ENCODE measurements at places on chromosomes 6 and 20. TPM values are rescaled to one million over a fixed set of nuclear protein-coding genes. Genes with fewer than 3 reads are reported as not detected.
A peak's percentile ranks its signal among the peaks of the same experiment; 100 is the strongest.

The EYA4 gene
- total RNA-seq = 0.26 TPM

The SLC22A2 gene
- total RNA-seq = 0.88 TPM

The LINC00237 gene
- total RNA-seq = not detected

The CFAP61 gene
- 0.64 TPM for total RNA-seq

The PRL gene
- not detected for total RNA-seq

The VTA1 gene
- 73.5 TPM for total RNA-seq

The TSHZ2 gene
- 0.07 TPM for total RNA-seq

The DYNLT1 gene
- 148 TPM for total RNA-seq

The HACE1 gene
- total RNA-seq = 17.7 TPM

The CRISP3 gene
- total RNA-seq = not detected

The APMAP gene
- 58.4 TPM for total RNA-seq

The C20orf202 gene
- not detected for total RNA-seq

The TUBB1 gene
- total RNA-seq = not detected

The POFUT1 gene
- total RNA-seq = 44.3 TPM

- no peak overlapping the region for H3K4me3 ChIP-seq
- H3K36me3 ChIP-seq = no peaks in the 10 kb centered on the region
- H3K27ac ChIP-seq = no peak overlapping the region
- H3K27me3 ChIP-seq = no peaks in the 10 kb centered on the region
- H3K4me1 ChIP-seq = no peaks in the 10 kb centered on the region
- DNase-seq = peak; percentile 31
These were observed 88.2 kb downstream of the FOXF2 start for GRCh38 chr6:1477432-1478090.

GRCh38 chr6:40881501-40881900, 157.5 kb downstream of the UNC5CL start:
- DNase-seq = no peak
- no peak overlapping the region for H3K27ac ChIP-seq
- no peaks in the 10 kb centered on the region for H3K36me3 ChIP-seq
- H3K4me1 ChIP-seq = no peaks in the 10 kb centered on the region
- no peaks in the 10 kb centered on the region for H3K27me3 ChIP-seq

GRCh38 chr6:104621396-104621795, 238.3 kb downstream of the HACE1 start:
- no peaks in the 10 kb centered on the region for H3K36me3 ChIP-seq
- no peaks in the 10 kb centered on the region for H3K4me1 ChIP-seq
- H3K27me3 ChIP-seq = peaks cover 16% of the 10 kb centered on the region
- H3K27ac ChIP-seq = no peak overlapping the region
- H3K4me3 ChIP-seq = no peak overlapping the region

DNA sequence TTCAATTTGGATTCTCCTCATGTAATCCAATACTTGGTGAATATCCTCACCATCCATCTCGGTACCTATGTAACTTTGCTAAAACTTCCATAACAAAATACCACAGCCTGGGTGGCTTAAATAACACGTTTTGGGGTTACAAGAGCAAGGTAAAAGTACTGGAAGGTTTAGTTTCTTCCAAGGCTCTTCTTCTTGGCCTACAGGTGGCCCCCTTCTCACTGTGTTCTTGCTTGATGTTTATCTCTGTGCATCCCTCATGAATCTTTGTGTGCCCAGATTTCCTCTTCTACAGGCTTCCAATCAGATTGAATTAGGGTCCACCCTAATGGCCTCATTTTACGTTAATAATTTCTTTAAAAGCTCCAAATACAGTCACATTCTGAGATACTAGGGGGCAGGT, 163.3 kb upstream of the HCRTR2 start:
- no peak overlapping the region for H3K4me3 ChIP-seq
- H3K27ac ChIP-seq = no peak overlapping the region
- H3K36me3 ChIP-seq = no peaks in the 10 kb centered on the region
- H3K4me1 ChIP-seq = no peaks in the 10 kb centered on the region
- H3K27me3 ChIP-seq = no peaks in the 10 kb centered on the region

- no peak overlapping the region for H3K4me3 ChIP-seq
- no peaks in the 10 kb centered on the region for H3K4me1 ChIP-seq
These were observed 192.0 kb upstream of the PDE10A start for GRCh38 chr6:165854863-165855593.

DNA sequence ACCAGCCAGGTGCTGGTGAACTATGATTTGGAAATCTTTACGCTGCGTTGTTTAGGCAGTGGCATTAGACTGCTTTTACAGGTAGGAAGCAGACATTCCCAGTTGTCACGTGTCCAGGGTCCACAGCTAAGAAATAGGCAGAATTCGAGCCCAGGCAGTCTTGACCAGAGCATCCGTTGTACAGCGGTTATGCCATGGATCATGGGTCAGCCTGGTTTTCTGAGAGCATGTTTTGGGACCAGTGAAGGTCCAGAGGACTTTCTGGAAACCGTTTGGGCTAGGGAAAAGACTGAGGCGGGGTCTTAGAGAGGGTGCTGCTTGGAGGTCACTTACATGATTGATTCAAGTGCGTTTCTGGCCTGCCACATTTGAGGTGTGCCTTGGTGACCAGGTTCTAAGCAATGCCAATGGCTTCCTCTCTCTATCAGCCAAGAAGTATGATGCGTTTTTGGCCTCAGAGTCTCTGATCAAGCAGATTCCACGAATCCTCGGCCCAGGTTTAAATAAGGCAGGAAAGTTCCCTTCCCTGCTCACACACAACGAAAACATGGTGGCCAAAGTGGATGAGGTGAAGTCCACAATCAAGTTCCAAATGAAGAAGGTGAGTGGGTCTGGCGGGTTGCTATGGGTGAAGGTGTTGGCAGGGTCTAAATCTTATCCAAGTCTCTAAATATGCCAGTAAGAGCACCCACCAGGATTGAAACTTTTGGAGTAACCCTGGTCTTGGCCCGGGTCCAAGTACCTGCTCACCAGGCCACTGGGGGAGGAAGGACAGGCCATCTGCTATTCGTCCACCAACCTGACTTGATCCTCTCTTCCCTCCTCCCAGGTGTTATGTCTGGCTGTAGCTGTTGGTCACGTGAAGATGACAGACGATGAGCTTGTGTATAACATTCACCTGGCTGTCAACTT, 1.8 kb downstream of the RPL10A start:
- H3K4me1 ChIP-seq = peaks cover 3% of the 10 kb centered on the region
- H3K36me3 ChIP-seq = peaks cover 61% of the 10 kb centered on the region
- H3K27me3 ChIP-seq = no peaks in the 10 kb centered on the region

- H3K27ac ChIP-seq = peak overlapping the region; percentile 66
- H3K27me3 ChIP-seq = no peaks in the 10 kb centered on the region
- H3K4me1 ChIP-seq = peaks cover 5% of the 10 kb centered on the region
- no peaks in the 10 kb centered on the region for H3K36me3 ChIP-seq
- DNase-seq = peak; percentile 71
- no peak overlapping the region for H3K4me3 ChIP-seq
These were observed 702.7 kb downstream of the MAFB start for GRCh38 chr20:39986173-39986904.

DNA sequence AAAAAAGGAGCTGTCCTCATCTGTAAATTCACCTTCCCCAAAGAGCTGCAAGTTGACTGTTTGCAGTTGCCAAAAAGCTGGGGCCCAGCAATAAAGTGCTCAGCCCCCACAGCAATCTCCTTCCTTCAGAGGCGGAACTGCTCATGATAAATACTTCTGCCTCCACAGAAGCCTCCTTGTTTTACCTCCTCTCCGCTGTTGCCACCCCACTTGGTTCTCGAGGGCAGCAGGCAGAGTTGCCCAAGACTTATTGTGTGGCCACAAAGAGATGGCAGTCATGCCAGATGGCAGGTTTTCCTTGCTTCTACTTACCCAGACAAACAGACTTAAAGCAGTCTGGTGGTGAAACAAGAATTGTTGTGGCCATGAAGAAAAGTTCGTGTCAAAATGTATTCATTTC, 66.3 kb downstream of the SLX4IP start:
- H3K27me3 ChIP-seq = no peaks in the 10 kb centered on the region
- H3K4me1 ChIP-seq = no peaks in the 10 kb centered on the region
- H3K36me3 ChIP-seq = no peaks in the 10 kb centered on the region
- H3K4me3 ChIP-seq = no peak overlapping the region

- no peaks in the 10 kb centered on the region for H3K36me3 ChIP-seq
- no peaks in the 10 kb centered on the region for H3K27me3 ChIP-seq
- no peak for DNase-seq
- no peak overlapping the region for H3K27ac ChIP-seq
- no peak overlapping the region for H3K4me3 ChIP-seq
These were observed 71.4 kb downstream of the FOXA2 start for GRCh38 chr20:22512911-22513489.

GRCh38 chr20:49245921-49246740, 26.9 kb downstream of the DDX27 start:
- H3K4me3 ChIP-seq = no peak overlapping the region
- no peaks in the 10 kb centered on the region for H3K27me3 ChIP-seq
- peaks cover 96% of the 10 kb centered on the region for H3K36me3 ChIP-seq
- peak; percentile 72 for DNase-seq
- peak overlapping the region; percentile 19 for H3K27ac ChIP-seq

DNA sequence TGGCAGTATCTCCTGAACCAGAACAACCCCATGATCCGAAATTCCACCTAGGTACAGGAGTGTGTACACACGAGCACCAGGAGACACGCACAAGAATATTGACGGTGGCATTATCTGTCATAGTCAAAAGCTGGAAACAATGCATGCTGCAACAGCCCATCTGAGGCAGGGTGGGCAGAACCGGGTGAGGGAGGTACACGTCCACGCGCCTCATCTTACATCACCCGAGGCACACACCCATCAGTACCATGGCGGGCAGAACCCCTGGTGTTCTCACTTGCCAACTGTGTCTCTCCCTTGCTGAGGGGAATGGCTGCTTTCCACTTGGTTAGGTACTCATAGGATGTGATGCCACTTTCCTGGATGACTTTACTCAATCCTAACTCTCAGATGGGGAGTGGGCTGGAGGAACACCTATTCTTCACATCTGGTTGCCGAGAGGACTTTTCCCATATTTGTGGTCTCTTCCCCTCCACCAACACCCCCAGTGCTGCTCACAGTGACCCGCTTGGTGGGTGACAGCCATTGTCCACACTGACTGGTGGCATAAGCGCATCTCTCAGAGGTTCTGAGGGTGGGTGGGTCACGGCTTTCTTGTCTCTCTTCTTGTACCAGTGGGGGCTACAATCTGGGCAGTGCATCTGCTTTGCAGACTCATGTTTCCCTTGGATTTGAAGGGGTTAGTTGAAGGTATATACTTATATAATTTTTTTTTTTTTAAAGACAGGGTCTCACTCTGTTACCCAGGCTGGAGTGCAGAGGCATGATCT, 13.5 kb downstream of the PPP1R3G start:
- no peaks in the 10 kb centered on the region for H3K36me3 ChIP-seq
- no peaks in the 10 kb centered on the region for H3K4me1 ChIP-seq
- no peak overlapping the region for H3K27ac ChIP-seq
- H3K4me3 ChIP-seq = no peak overlapping the region
- DNase-seq = no peak

DNA sequence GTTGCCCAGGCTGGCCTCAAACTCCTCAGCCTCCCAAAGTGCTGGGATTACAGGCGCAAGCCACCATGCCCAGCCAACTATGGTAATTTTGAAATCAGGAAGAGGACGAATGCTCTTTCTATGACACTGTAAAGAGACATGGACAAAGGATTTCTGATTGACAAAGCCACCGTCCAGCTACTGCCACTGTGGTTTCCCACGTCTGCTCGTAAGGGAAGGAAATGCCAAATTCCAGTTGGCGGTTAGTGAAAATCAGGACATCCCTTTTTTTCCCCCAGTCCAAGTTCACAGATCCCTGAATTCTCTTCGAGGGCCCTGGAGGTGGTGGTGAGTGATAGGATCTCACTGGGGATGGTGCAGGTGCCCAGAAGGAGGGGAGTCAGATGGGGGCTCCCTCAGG, 31.2 kb downstream of the SNAI1 start:
- H3K4me1 ChIP-seq = peaks cover 19% of the 10 kb centered on the region
- no peak overlapping the region for H3K4me3 ChIP-seq
- H3K27me3 ChIP-seq = peaks cover 6% of the 10 kb centered on the region
- no peaks in the 10 kb centered on the region for H3K36me3 ChIP-seq
- H3K27ac ChIP-seq = no peak overlapping the region

- H3K36me3 ChIP-seq = peaks cover 7% of the 10 kb centered on the region
- no peak for DNase-seq
- no peak overlapping the region for H3K4me3 ChIP-seq
- H3K4me1 ChIP-seq = no peaks in the 10 kb centered on the region
- H3K27ac ChIP-seq = no peak overlapping the region
These were observed 7.8 kb downstream of the MAP3K7 start for GRCh38 chr6:90578894-90579549.

- H3K4me3 ChIP-seq = no peak overlapping the region
- H3K4me1 ChIP-seq = no peaks in the 10 kb centered on the region
- H3K36me3 ChIP-seq = no peaks in the 10 kb centered on the region
- no peak overlapping the region for H3K27ac ChIP-seq
- DNase-seq = no peak
- H3K27me3 ChIP-seq = no peaks in the 10 kb centered on the region
These were observed 24.2 kb upstream of the LAMP5 start for GRCh38 chr20:9490161-9490560.

DNA sequence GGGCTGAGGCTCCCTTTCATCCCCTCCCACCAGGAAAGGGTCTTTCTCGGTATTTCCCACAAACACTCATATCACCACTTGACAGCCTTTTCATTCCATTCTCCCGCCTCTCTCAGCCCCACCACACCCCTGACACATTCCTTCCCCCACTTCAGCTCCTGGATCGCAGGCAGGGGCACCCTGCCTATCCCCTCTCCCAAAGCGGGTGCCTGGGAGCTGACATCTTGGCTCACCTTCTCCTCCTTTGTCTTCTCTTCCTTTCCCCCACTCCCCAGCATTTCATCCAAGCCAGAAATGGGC, 10.2 kb upstream of the VEGFA start:
- H3K36me3 ChIP-seq = no peaks in the 10 kb centered on the region
- no peak overlapping the region for H3K4me3 ChIP-seq
- H3K27ac ChIP-seq = no peak overlapping the region
- DNase-seq = no peak

DNA sequence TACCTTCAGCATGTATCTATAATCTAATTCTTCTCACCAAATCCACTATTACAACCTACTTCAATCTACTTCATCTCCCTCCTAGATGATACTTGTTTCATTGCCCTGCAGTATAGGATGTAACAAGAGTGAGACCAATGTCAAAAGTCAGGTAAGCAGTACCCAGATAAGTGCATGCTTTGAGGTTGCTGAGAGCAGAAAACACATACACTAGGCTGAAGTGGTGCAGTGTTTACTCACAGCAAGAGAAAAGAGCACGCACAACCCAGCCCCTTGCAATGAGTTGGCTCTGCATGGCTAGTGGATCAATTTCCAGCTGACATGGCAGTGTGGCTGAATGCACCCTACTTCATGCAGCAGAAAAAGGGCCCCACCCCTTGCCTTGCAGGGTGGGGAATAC, 199.9 kb downstream of the EPHA7 start:
- peaks cover 36% of the 10 kb centered on the region for H3K27me3 ChIP-seq
- DNase-seq = no peak
- peaks cover 12% of the 10 kb centered on the region for H3K4me1 ChIP-seq

DNA sequence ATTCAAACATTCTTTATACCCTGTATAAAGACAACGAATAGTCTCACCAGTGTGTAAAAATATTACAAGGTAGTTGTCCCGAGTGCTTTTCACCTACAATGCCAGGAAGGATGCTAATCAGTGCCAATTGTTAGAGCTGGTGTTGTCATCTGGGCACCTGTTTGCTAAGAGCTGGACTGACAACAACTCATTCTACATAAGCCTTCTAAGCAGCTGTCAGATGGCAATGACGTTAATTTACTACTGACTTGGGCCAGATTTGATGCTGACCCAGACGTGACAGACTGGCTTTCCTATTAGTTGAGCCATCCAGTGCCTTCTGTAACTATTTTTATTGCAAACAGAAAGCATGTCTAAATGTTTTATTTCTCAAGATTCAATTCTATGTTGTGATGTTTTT, 355.2 kb downstream of the ADGRB3 start:
- no peaks in the 10 kb centered on the region for H3K4me1 ChIP-seq
- H3K27ac ChIP-seq = no peak overlapping the region
- no peak overlapping the region for H3K4me3 ChIP-seq
- H3K27me3 ChIP-seq = no peaks in the 10 kb centered on the region
- no peak for DNase-seq
- H3K36me3 ChIP-seq = no peaks in the 10 kb centered on the region
